ENCODE measurements at places on chromosomes 7 and 10.

- no peak for DNase-seq
Observed at GRCh38 chr10:62037166-62037831, 135.8 kb downstream of the ARID5B start.

DNA sequence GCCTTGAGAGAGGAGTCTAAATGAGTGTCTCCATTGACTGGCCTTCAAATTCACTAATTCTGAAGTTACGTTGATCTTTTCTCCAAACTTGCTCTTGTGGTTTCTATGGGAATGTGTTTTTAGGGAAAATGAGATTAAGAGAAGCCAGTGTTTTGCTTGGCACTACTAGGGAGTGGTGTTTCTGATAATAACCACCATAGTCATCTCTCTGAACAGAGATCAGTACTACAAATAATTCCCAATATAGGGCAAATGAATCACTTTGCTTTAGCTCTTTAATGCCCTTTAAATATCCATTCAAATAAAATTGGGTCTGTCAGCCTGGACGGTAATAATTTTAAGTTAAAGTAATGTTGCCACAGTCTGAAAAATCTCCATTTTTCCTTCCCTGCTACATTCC is 90.8 kb downstream of the NRF1 start:
- DNase-seq, result no peak

- DNase-seq, result no peak
Observed at GRCh38 chr10:80260295-80261243, 28.9 kb downstream of the MAT1A start.

DNA sequence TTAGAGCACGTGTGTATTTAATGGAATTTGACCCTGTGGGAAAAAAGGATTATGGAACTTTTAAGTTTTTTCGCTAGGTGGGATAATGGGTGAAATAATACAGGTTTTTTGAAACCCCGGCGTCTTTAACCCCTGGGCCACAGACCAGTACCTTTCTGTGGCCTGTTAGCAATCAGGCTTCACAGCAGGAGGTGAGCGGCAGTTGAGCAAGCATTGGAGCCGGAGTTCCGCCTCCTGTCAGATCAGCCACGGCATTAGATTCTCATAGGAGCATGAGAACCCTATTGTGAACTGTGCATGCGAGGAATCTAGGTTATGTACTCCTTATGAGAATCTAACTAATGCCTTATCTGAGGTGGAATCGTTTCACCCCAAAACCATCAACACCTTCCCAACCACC is 28.6 kb downstream of the WAC start:
- DNase-seq, result no peak

DNA sequence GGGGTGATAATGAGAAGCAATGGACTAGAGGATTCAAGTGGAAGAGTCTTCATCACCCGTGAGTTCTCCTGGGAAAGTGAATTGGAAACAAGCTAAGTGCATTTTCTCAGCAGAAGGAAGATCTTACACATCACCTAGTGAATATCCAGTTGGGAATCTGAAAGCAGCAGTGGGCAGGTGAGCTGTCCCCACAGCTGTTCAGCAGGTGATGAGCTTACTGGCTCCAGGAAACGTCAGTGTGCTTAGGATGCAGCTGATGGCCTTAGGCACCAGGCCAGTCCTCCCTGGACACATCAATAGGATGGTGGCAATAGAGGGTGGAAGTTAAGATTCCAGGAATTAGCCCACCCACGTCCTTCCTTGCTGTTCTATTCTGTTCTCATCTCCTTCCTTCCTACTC is 66.7 kb downstream of the NOD1 start:
- DNase-seq, result no peak

DNA sequence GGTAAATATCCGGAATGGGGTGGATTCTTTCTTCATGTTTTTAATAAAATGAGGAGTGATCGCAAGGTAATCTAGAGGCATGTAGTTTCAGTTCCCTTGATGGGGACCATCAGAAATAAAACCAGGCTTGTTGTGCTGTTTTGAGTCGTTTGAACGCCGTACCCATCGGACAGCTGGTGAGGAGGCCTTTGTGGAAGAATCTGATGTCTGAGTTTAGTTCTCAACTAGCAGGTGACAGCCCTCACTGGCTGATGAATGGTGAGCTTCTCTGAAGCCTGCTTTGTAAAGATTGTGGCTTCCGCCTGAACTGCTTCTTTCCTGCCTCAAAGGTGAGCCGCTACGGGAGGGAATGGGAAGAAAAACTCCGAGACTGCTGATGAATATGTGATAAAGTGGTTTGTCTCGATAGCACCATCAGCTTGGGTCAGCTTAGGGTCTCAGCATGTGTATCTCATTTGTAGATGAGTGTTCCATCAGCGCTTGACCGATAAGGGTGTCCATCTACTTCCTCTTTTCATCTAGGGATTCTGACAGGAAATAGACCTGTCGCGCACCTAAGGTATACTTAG is 977 bp downstream of the TMEM248 start:
- no peak for DNase-seq
